ENCODE measurements at places on chromosomes 1 and 21.
A peak's percentile ranks its signal among the peaks of the same experiment; 100 is the strongest.

- DNase-seq: no peak
Measured at GRCh38 chr1:236064674-236065508, at the start of gene NID1. TSS of gene NID1 (minus strand) at chr1:236065090. CDS start at chr1:236065079, 11 bp downstream.

DNA sequence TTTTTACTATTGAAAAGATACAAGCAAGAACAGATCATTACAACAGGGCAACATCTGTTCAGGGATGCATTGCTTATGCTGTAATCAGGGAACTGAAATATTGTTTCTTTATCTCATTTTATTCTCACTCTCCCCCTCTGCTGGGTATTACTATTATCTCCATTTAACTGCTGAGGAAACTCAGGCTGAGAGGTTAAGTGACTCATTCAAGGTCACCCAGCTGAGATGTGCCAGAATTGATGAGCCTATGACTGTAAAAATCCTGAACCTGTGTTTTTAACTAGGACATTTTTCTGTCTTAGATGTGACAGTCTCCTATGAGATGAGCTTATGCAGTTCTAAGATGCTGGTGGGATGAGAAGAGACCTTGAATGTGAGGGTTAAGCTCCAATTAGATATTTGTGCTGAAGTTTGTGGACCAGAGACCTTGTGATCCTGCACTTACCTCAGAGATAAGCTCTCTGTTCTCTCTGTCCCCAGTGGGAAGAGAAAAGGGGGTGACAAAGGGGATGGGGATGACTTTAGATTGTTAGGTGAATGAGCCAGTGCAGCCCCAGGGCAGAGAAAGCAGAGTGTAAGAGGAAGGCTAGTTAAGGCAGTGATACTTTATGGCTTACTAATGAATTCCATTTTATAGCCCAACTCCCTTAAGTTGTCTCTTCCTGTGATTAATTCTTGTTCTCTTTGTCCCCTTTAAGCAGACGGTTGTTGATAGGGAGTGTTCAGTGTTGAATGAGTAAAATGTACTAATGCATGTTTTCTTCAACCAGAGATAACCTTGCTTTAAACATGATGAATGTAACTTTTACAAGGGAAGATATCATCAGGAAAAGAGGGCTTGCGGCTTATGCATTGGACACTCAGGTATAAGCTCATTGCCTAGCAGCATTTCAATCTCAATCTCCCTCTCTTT, 111.4 kb downstream of the HLX start:
- DNase-seq: no peak

DNA sequence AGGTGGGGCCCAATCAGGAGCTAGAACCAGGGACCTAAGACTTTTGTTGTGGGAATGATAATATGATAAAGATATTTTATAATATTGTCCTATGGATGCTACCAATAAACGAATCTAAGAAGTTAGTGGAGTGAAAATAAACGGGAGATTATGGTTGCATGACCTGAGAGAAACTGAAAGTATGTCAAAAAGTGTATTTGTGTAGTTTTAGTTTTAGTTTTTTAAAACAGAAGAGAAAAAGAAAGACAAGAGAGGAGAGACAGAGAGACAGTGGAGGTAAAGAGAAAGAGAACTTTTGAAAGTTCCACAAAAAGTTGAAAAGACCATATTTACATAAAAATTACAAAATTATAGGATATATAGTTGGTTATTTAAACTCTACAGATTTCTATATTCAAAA, 64.1 kb upstream of the TMPRSS15 start:
- no peak for DNase-seq

- no peak for DNase-seq
Measured at GRCh38 chr1:185058110-185058509, 12.8 kb downstream of the RNF2 start.

- no peak for DNase-seq
Measured at GRCh38 chr21:38847556-38847955, 41.8 kb downstream of the ETS2 start.

DNA sequence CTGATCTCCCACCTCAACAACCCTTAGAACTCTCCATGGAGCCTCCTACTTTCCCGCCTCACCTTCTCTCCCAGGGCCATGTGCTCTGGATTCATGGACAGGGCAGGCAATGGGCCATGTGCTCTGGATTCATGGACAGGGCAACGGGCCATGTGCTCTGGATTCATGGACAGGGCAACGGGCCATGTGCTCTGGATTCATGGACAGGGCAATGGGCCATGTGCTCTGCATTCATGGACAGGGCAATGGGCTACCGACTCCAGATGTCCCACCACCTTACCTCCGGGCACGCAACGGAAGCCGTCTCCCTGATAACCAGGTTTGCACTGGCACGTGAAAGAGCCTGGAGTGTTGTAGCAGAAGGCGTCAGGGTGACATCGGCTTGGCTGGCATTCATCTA, 53.2 kb downstream of the NID1 start:
- DNase-seq: no peak

GRCh38 chr21:25568246-25568645, 39.0 kb downstream of the MRPL39 start:
- no peak for DNase-seq

GRCh38 chr1:200233393-200233792, 176.4 kb downstream of the ZNF281 start:
- no peak for DNase-seq

GRCh38 chr1:231727171-231727570, 100.6 kb downstream of the DISC1 start:
- no peak for DNase-seq

DNA sequence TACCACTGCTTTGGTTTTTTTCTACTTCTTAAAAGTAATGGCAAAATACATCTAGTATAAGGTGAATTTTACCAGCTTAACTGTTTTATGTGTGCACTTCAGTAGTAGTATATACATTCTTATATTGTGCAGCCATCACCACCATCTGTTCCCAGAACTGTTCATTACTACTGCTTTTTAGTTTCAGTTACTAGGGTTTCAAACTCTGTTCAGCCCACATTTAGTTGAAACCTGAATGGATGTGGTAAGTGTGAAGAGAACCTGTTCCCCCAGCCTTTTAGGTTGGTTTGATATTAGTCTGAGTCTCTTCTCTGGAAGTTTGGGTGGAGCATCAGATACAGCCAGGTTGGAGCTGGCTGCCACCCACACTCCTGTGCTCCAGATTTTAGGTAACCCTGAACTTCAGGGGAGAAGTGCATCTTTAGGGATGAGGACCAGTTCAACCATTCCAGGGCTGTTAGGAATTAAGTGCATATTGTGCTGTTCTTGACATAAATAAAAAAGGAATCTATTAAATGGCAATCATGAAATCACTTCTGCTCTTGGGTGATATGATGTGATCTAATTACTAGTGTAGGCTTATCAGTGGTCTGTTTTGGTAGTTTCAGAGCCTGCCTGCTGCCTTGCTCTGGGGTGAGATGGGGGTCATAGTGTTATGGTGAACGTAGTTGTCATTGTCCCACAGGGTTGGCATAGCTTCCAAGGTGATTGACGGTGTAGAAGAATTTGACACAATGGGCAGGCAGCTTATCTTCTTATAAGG, 32.1 kb downstream of the URB2 start:
- no peak for DNase-seq

GRCh38 chr1:228898582-228898992, 163.3 kb downstream of the RHOU start:
- DNase-seq: no peak

GRCh38 chr1:193769651-193770050, 583.2 kb upstream of the B3GALT2 start:
- no peak for DNase-seq

DNA sequence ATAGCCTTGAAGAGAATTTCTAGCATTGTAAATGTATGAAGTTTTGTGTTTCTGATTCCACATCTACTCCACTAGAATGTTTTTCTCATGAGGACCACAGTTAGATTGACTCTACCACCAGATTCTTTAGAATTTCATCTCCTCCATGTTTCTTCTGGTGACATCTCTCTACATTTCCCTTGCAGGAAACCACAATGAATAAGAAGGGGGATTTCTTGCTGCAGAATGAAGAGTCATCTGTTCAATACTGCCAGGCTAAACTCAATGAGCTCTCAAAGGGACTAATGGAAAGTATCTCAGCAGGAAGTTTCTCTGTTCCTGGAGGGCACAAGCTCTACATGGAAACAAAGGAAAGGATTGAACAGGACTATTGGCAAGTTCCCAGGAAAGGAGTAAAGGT, 18.6 kb downstream of the GBP6 start:
- no peak for DNase-seq

- DNase-seq: no peak
Measured at GRCh38 chr1:55957276-55957675, 622.1 kb downstream of the PLPP3 start.

- no peak for DNase-seq
Measured at GRCh38 chr1:22932803-22933470, 39.7 kb downstream of the LACTBL1 start.

DNA sequence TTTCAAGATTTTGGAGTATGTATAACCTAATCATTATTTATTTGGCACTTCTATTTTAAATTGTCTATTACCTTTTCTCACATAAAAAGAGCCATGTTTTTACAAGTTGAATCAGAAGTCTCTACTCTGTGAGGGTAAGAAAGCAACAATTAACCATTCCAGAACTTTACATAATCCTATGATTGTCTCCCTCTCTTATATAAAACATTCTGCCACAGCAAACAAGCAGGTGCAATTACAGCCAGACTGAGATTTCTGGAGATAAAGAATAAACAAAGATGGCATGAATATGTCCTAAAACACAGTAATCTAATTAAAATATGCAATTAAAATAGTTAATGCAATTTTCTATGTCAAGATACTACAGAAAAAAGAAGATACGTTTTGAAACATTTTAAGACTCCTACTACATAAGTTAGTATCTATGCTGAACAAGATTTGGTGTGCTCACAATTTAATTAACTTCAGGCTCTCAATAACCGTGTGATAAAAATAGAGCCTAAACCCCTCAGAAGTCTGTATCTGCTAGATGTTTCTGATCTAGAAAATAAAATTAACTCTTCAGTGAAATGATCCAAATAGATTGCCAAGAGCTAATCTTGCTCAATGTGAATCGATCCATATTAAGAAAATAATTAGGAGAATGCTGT, 13.7 kb upstream of the TMPRSS15 start:
- DNase-seq: no peak

GRCh38 chr1:184388319-184388889, 1.6 kb downstream of the C1orf21 start:
- no peak for DNase-seq

DNA sequence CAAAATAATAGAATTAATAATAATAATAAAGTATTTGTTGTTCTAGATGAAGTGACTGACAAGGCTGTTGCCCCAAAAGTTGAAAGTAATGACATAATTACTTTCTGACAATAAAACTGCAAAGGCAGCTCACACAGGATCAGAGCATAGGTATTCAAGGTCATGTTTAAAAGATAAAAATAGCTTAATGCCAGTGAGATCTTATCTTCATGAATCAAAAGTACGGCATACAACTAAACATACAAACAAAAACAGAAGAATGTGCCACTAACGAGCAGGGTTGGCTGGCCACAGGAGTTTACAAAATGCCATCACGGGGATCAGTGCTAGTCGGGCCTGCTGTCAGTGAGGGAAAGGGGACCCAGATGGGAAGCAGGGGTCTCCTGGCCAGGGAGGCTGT, 22.4 kb upstream of the TMPRSS2 start:
- DNase-seq: no peak

DNA sequence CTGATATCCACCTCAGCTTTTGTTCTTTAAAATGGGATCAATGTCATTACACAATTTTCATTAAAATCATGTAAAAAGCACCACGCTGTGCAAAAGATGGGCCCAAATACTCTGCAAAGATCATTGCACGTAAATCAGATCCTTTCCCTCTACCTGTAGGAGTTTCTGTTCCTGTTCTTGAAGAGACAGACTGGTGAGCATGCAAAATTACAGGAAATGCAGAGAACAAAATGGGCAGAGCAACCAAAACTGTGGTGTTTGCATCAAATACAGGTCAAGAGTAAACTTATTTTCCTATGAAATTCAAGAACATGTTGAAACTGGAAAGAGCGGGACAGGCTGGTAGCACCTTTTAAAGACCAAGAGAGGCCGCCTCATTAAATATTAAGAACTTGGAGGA, 294.9 kb upstream of the ADGRL2 start:
- no peak for DNase-seq

DNA sequence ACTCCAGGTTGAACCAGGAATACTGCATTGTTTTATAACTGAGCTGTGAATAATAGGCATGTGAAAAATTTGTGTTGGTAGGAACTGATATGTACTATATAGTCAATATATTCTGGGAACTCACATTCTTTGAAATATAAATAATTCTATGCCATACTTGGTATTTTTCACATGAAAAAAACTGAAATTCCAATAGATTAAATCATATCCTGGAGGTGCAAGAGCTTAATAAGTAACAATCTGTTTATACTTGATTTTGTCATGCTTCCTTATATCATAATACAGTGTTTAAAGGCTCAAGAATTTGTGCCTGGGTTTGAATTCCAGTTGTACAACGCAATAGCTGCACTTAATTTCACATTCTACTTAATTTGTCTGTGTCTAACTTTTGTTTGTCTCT, 387.0 kb downstream of the USP25 start:
- DNase-seq: no peak

GRCh38 chr1:167173516-167174184, 47.0 kb upstream of the POU2F1 start:
- no peak for DNase-seq

DNA sequence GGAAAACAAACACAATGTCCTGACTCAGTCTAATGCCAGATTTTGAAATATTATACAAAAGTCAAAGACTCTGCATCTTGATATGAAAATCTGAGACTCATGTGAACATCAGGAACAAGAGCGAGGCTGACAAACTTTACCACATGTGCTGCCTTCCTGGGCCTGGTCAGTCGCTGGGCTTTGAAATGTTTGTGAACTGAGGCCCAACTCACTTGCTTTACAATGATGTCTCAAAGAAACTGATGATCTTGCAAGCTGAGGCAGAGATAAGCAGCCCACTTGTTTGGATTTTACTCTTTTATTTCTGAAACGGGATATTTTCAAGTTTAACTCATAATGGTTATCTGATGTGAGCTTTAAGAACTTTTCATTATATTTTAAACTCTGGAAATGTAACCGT, 2.1 kb downstream of the BCAR3 start:
- DNase-seq: no peak

DNA sequence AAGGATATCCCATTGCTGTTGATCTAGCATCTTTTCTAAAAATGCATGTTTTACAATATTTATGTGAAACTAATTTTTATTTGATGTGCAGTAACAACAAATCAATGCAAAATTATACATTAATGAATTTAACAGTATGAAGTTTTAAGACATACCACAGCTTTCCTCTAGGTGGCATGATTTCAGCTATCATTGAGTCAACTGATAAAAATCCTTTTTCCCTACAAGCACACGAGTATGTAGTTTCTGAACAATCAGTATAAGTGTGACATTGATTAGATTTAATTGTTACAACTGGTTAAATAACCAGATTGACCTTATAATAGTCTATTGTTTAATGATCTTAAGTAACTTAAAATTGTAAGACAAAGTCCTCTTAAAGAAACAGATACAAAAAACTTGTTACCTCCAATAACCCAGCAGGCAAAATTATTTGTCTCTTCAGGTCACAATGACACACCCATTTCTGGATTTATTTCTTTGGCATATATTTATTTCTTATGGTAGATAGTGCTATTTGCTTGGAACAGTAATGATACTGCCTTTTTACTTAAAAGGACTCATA, 5.8 kb upstream of the TGFB2 start:
- no peak for DNase-seq

GRCh38 chr1:160997323-160998038, 23.5 kb downstream of the F11R start:
- DNase-seq: peak; percentile 18
